ENCODE measurements at places on chromosomes 7 and 10.

GRCh38 chr10:131144196-131144595 lies 167.3 kb downstream of the TCERG1L start:
- DNase-seq = no peak

- no peak for DNase-seq
Measured at GRCh38 chr7:84529480-84530205, 335.1 kb upstream of the SEMA3A start.

DNA sequence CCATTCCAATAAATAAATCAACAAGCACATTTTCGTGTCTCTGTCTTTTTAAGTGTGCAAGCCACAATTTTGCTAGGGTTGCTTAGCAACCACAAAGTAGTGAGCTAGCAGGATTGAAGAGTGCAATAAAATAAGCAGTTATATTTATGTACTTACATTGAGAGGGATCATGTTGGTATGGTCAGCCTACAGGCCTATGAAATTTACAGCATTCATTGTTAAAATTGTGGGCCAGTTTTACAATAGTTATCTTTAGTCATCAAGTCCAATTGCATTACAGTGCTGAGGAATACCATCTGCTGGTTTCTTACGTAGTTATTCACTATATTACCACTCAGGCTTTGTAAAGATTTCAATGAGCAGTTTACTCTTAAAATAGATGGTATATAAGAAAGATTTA lies 192.5 kb upstream of the POT1 start:
- DNase-seq = no peak

DNA sequence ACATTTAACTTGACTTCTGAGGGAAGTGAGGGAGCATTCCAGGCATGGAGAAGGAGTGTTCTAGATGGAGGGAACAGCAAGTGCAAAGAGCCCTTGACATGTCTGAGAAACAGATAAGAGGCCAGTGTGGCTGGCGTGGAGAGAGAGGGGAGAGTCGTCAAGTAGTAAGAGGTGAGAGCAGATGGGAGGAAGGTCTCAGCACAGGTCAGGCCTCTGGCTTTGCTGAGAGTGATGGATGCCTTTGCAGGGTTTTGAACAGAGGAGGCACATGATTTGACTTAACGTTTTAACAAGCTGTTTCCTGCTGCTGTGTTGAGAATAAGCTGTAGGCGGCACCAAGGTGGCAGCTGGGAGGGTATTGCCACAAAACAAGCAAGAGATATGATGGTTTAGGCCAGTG lies 97.2 kb downstream of the KAT6B start:
- no peak for DNase-seq

DNA sequence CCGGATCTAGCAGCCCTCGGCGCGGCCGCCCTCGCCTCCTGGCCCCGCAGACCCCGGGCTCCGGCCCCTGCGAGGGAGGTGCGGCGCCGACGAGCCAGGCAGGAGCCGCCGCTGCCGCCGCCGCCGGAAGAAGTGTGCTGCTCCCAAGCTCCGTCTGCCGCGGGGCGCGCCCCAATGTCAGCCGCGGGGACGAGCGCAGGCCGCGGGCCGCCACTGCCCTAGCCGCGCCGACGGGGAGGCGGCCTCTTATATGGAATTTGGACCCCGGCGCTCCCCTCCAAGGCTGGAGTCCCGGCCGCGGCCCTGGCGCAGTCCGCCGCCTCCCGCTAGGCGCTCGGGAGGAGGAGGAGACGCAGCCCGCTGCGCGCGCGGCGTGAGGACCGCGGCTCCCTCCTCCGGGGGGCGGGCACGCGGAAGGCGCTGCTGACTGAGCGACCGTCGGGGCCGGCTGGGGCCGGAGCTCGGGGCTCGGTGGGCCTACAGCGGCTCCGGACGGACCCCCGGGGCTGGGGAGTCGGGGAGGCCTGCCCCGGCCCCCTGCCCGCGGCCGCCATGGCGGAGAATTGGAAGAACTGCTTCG lies at the start of gene TRIM8:
Gene TRIM8 (plus strand): TSS at position 414 of the 580 bp plus-strand sequence. CDS start 139 bp downstream, at position 553.
- DNase-seq = peak; percentile 64

DNA sequence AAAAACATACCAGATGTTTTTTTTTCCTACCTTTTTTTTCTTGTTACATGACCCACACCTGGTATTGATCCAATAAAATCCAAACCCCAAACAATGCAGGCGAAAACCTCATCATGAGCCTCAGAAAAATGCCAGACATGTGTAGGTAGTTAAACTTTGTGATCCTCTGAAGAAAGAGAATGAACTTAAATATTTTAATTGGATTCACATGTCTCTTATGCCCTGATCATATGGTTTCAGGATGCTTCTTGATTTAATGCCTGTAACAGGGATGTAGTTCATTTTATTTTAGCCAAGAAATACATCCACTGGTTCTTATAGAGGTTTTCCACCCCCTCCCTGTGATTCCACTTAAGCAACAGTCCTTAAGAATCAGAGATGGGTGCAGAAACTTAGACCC lies 451.6 kb downstream of the TYW1 start:
- no peak for DNase-seq

DNA sequence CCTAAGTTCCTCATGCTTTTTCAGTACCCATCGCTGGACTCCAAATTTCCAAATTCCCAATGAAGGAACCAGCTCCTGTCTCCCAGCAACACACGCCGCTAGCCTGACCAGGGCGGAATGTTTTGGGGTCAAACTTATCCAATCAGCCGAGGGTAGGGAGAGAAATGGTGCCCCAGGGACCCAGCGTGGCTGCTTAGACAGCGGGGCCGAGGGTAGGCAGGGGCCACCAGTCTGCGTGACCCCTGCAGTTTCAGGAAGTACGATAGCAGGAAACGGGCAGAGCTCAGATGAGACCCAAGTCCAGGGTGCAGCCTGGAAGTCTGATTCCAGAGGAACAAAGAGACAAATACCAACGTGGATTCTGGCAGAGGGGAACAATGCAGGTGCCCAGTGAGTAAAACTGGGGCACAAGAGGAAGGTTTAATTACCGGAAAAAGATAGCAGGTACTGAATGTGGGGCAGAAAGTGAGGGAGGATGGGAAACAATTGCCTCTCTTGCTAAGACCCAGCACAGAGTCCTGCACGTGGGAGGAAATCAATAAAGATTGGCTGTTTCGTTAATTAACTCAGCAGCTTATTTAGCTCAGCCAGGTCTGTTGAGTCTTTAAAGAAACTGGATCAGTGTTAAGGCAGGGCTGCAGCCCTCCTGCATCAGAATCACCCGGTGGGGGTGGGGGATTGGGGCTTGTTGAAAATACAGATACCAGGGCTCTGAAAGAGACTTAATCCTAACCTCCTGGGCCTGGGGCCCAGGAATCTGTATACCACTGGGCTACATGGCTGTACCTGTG lies 50.4 kb upstream of the NFE2L3 start:
- DNase-seq = no peak

DNA sequence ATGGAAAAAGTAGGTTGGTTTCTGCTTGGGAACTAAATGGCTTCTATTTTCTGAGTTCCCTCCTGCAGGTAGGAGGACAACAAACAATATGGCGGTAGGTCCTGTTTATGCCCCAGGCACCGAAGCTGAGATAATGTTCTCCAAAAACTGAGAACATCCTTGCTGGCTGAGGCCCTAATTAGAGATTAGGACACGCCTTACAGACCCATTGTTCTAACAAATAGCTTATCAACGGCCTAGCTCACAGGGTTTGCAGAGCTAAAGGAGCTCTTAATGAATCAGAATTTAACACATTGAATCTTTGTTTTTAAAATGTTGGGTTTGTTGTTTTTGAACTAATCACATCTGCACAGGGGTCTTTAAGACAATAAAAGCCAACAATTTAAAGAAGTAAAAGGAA lies 37.0 kb downstream of the HTR5A start:
- no peak for DNase-seq

- DNase-seq = no peak
Measured at GRCh38 chr7:98872328-98872924, 2.6 kb upstream of the TMEM130 start.

GRCh38 chr7:96707901-96708774 lies 1.5 kb downstream of the SEM1 start:
- DNase-seq = no peak

DNA sequence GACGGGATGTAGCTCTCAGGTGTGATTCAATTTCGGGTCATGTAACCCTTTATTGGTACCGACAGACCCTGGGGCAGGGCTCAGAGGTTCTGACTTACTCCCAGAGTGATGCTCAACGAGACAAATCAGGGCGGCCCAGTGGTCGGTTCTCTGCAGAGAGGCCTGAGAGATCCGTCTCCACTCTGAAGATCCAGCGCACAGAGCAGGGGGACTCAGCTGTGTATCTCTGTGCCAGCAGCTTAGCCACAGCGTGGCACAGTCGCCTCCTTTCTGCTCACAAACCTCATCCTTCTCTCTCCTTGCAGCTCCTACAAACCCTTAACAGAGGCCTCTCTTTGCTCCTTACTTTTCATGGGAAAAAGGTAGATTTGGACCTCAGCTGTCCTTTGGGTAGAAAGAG lies 197.5 kb upstream of the PRSS58 start:
- no peak for DNase-seq

DNA sequence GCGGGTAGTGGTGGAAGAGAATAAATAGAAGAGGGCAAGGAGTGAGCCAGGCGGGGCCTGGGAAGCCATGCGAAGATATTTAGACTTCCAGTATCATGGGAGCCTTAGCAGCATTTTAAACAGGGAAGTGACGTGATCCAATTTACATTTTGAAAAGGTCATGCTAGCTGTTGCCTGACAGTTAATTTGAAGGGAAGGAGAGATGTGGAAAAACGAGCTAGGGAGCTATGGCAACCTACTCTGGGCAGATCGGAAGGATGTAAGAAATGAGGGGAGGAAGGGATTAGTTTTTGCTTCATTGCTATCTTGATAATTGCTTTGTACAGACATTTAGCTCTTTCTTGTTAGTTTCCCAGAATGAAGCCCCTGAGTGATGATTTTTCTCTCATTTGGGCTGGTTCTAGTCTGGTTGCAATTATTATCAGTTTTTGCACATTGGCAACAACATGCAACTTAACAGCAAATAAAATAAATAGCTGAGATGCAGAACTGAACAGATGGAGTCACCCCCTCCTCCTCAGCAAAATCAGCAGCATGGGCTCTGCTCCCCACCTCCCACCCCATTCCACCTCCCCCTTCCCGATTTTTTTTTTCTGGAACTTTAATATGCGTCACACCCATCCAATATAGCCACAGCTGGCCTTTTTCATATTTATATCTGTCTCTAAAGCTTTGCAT lies 13.0 kb upstream of the CALU start:
- DNase-seq = no peak

GRCh38 chr7:158495216-158495615 lies 92.4 kb downstream of the PTPRN2 start:
- no peak for DNase-seq

DNA sequence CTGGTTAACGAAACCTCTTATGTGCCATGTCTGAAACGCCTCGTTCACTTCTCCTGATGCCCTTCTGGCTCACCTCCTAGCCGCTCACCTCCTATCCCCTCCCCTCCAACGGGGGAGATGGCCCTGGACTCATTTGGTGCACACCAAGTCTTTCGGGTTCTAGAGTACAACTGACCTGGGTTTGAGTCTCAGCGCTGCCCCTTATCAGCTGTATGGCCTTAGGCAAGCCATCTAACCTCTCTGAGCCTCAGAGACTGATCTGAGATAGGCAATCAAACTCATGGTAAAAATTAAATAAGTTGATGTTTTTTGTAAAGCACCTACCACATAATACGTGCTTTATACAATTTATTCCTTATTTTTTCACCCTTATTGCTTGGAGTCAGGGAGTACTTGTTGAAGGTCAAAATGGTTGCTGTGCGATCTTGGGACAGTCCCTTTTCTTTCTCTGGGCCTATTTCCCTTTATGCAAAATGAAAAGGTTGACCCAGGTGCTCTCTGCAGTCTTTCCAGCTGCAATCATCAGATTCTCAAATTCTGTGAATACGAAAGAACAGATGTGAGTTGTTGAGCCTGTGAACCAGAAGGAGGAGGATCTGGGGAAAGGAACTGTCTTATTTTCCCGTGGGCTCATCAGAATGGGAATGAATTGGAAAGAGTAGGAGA lies 31.2 kb upstream of the PLEKHA1 start:
- DNase-seq = no peak
